ENCODE measurements at places on chromosomes 2 and 18.

DNA sequence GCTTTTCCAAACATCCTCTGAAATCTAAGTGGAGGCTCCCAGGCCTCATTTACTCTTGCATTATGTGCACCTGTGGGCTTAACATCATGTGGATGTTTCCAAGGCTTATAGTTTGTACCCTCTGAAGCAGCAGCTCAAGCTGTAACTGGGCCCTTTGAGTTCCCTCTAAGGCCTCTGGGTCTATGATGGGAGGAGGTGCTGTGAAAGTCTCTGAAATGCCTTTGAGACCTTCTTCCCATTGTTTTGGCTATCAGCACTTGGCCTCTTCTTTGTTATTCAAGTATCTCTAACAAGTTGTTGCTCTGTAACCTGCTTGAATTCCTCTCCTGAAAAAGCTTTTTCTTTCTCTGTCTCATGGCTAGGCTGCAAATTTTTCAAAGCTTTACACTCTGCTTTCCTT, 58.1 kb upstream of the MYT1L start:
- no peak for DNase-seq

DNA sequence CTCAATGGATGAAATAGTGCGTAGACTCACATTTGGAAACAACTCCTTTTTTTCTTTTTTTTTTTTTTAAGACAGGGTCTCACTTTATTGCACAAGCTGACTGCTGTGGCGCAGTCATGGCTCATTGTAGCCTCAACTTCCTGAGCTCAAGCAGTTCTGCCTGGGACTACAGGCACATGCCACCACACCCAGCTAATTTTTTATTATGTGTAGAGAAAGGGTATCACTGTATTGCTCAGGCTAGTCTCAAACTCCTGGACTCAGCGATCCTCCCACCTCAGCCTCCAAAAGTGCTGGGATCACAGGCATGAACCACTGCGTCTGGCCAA, 17.4 kb downstream of the HAT1 start:
- DNase-seq, result no peak

DNA sequence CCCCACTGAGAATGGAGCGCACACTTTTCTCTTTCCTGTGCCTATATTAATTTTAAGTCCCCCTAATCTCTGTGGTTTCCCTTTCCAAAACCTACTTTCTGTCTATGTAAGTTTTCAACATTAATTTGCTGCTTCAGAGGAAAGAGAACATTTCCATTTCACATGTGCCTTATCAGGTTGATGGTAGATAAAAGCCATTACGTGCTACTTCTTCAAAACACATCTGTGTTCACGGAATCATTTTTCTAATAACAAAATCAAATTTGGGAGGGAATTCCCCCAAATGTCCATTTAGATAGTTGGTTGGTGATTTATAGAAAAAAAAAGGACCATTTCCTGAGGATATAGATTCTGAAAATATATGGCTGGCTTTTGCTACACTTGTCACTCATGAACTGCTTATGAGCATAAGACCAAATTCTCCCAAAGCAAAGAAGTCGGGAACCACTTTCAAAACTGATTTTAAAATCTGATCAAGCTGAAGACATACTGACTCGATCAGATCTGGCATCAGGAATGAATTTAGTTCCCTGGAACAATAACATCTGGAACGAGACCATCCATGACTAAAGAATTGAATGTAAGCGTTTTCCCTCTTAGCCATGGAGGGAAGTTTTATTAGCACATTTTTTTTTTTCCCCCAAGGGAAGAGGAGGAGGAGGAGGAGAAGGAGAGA, 8.2 kb downstream of the PTGR3 start:
- no peak for DNase-seq

GRCh38 chr2:23901966-23902846, 24.7 kb downstream of the ATAD2B start:
- DNase-seq, result no peak

- no peak for DNase-seq
Measured at GRCh38 chr2:28579606-28580005, 83.7 kb downstream of the PLB1 start.

DNA sequence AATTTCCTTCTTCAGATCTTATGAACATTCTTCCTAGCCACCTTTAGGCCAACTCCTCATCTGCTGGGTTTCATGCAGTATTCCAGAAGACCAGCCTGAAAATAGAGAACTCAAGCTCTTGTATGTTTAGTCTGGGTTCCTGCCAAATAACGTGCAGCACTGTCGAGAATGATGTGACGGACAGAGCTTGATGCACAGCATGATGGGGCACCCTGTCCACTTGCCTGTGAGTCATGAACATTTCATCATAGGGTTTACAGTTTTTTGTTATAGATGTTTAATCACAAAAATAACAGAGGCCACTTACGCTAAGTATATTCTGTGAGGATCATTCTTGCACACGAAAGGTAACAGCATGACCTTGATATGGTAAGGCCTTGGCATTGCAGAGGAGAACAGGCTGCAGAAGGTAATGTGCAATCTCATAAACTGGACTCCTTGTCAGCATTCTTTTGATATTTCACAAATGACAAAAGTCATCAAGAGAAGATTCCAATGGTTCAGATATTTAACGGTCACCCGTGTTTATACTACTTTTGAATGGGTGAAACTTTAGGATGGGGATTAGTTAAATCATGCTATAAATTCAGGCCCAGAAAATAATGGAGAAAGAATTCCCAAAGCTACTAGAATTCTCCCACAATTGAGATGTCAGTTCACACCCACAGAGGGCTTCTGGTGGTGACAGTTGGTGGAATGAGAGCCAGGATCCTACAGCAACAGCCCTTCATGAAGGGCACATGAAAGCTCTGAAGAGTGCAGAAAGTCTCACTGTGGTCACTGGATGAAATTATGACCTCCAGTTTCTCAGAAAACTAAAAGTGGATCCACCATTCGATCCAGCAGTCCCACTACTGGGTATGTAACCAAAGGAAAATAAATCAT, 396.1 kb upstream of the RAB12 start:
- DNase-seq, result no peak

Data from GM13976 (cell line).